Bone marrow (tissue), 2 donors: ENCODE measurements at places on chromosomes 12 and 14.

DNA sequence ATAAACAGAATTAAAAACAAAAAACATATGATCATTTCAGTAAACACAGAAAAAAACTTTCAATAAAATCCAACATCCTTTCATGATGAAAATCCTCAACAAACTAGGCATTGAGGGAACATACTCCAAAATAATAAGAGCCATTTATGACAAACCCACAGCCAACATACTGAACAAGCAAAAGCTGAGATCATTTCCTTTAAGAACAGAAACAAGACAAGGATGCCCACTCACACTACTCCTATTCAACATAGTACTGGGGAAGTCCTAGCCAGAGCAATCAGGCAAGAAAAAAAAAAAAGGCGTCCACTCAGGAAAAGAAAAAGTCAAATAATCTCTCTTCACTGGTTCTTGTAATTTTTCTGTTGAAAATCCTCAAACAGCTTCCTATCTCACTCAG, 30.1 kb downstream of the MRPL42 start:
- no peak for DNase-seq

DNA sequence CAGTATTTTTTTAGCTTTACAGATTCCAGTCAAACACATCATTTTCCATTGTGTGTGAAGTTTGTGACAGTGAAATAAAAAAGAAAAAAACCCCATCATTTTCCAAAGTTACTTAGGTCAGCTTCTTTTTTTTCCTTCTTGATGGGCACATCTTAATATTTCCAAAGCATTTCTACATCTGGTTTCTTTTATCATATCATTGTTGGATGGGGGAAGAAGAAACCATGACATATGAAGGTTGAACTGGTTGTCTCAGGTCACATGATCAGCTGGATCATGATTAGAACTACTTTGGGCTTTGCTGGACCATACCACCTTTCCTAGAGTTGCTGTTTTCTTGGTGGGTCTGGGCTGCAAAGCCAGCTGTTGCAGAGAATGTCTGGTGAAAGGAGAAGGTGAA, 59.8 kb downstream of the FOS start:
- no peak for DNase-seq

GRCh38 chr12:68890701-68891113, 42.3 kb downstream of the CPM start:
- DNase-seq: no peak

- no peak for DNase-seq
Observed at GRCh38 chr14:74904635-74905503, 18.2 kb downstream of the RPS6KL1 start.

DNA sequence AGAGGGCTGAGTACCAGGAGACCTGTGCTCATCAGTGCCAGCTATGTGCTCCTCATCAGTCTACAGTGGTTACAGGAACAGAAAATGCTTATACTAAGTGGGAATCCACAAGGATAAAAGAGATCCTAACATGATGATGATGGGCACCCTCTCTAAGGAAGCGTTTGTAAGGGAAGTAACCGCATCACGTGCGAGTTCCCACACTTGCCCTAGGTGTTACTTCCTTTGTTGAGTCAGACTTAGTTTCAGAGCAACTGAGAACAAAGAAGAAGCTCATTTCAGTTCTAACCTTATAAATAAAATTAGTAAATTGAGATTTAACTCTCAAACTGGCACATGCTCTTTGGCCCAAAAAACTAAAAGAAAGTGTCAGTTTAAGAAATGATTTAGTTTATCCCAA, 956.4 kb upstream of the TMEM132C start:
- DNase-seq: no peak

DNA sequence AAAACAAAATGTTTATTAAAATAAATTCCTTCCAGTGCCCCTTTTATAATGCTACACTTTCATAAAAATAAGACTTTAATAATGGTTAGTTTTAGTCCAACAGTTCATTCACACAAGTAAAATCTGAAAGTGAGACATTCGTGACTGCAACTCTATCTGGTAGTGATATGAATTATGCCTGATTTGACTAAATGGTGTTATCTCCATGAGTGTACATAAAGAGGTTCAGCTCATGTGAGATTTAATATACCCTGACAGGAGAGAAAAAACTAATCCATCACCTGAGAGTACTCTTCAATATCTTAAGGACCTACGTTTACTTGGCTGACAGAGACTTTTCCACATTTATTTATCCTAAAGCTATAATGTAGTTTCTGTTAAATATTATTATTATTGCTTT, 34.0 kb downstream of the ERO1A start:
- DNase-seq: no peak

GRCh38 chr12:104083769-104084475, 19.6 kb downstream of the HCFC2 start:
- DNase-seq: no peak

DNA sequence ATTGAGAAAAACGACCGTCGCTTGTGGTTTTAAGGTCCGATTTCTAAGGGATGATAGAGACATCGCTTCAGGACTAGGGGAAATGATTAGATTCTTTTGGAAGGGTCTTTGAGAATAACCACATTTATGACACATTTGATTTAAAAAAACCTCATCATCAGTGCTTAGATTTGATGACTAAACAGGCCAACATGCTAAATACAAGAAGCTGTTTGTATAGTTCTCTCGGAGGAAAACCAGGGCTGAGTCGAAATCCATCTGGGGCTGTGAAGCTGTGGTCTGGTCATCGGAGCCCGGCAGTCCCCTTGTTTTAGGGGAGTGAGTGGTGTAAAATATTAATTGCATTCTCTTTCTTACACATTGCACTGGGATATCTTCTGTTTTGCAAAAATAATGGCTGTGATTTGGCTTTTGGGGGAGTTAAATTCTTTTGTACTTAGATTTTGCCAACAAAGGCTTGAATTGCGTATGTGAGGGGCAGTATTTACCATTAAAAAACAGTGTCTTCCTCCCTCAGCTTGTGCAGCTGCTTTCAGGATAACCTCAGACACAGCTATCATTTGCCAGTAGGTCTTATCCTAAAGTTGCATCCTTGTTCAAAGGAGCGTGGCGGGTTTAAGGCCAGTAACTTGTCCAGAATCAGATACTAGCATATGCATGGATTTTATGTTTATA, 550 bp downstream of the GNG2 start:
- no peak for DNase-seq

GRCh38 chr12:11581179-11581755, 68.2 kb upstream of the ETV6 start:
- peak; percentile 72 for DNase-seq

- no peak for DNase-seq
Observed at GRCh38 chr12:26062006-26062405, 62.8 kb downstream of the BHLHE41 start.

GRCh38 chr12:85301051-85301450, 21.0 kb downstream of the ALX1 start:
- DNase-seq: no peak

GRCh38 chr14:29462772-29463171, 464.9 kb downstream of the PRKD1 start:
- DNase-seq: no peak

DNA sequence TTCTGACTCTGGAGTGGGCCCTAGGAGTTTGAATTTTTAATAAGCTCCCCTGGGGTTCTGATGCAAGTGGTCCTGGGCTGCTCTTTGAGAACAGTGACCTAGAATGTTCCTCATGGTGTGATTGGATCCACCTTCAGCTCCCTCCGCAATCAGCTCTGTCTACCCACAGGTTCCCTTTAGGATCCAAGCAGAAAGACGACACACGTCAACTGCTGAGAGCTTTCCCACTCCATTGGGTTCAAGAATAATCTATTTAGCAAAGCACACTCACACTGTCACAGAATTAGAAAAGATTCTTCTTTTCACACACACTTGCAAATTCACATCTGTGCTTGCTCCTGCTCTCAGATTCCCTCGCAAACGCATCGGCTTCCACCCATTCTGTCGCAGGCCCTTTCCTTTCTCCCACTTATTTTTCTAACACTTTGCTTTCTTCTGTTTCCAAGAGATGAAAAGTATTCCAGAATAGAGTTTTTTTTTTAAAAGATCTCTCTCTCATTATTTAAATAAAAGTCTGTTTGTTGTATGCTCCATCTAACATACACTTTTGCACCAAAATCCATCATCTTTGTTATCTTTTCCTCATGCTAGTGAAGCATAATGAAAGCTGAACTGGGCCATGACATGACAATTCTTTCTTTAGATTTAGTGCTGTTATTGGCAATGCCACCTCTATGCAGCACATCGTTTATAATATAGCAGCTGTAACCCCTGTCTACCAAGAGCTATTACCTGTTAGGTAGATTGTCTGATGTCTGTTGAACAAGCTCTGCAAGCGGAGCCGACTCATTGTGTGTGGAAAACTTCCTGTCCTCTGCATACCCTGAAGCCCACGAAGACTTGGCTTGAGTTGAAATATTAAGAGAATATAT, 73.1 kb downstream of the CACNA1C start:
- DNase-seq: no peak

DNA sequence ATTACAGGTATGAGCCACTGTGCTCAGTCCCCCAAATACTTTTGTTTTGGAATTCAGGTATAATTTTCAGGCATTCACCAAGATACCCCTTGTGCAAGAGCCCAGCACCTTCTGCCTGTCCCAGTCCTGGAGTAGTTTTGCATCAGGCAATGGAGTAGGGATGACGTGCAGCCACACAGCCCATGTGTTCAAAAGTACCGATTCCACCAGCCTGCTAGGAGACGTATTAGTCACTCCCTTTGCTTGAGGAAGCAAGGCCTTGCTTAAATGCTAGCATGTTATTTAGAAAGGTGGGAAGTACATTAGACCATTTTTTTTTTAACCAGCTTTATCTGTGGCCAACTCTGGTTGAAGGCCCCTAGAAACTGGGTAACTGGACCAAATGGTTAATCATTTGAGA, 15.0 kb upstream of the GALNT16 start:
- DNase-seq: no peak

- no peak for DNase-seq
Observed at GRCh38 chr12:65232476-65233077, 45.9 kb upstream of the MSRB3 start.

GRCh38 chr12:109779382-109779781, 53.8 kb downstream of the TRPV4 start:
- DNase-seq: no peak
